ENCODE measurements at places on chromosomes 11 and 22.

GRCh38 chr22:49659281-49659923, 168.3 kb downstream of the BRD1 start:
- no peak for DNase-seq

GRCh38 chr22:19970479-19971275, 29.1 kb upstream of the TXNRD2 start:
- peak; percentile 87 for DNase-seq

DNA sequence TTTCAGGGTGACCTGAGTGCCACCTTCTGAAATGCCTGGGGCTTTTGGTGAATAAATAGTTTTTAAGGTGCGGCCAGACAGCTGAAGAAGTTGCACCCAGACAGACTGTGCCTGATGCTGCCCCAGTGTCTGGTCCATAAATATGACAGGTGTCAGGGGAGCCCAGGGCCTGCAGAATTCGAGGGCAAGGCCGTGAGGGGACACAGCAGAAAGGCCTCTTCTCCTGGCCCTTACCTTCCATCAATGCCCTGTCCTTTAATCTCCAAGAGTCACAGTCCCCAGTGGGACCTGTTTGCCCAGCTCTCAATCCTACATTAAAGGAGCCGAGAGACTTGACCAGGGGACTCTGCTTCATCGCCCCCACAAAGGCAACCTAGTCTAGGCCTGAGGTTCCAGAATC, 45.7 kb downstream of the NAT10 start:
- DNase-seq, result no peak

- no peak for DNase-seq
These were observed 157.8 kb downstream of the EFCAB6 start for GRCh38 chr22:43654271-43654670.

DNA sequence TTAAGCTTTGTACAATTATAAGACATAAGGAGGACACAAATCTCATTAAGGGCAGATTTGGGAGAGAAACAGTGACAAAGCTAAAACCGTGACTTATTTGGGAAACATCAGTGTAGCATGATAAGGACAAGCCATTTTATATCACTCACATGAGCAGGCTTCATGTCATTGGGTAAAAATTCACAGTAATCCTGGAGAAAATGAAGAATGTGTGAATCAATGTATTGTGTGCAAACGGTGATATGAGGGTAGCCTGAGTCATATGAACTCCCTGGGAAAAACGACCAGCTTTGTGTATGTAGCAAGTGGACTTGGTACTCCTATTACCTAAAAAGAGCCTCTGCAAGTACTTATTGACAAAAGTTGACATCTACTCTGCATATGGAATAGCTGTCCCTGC, 6.0 kb upstream of the TRIM34 start:
- DNase-seq, result peak; percentile 56
